Cardiac septum (tissue), 1 donor: ENCODE measurements at places on chromosomes 12 and 14.

- no peak for DNase-seq
These were observed 171.0 kb upstream of the FOXN3 start for GRCh38 chr14:89588016-89588415.

GRCh38 chr12:27179400-27180214, 64.5 kb upstream of the STK38L start:
- DNase-seq, result no peak

- no peak for DNase-seq
These were observed 4.3 kb upstream of the TRAF3 start for GRCh38 chr14:102772781-102773570.

- DNase-seq, result no peak
These were observed 421.7 kb downstream of the VRK1 start for GRCh38 chr14:97218691-97219430.

DNA sequence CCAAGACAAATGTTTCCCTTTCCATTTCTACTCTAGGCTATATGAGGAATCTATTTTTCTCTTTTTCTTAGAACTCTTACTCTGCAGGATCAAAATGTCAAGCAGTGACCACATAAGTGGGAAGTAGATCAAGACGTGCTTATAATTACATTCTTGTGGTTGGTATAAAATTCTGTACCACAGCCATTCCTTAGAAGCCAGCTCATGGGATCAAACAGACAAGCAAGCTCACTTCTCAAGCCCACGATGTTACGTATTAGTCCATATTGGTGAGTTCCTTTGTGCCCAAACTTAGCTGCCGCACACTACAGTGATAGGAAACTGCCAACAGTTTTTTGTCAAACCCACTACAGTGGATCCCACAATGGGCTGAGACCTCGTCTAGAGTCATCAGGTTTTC, 53.4 kb downstream of the IFNG start:
- DNase-seq, result no peak

- no peak for DNase-seq
These were observed 11.4 kb downstream of the ATP23 start for GRCh38 chr12:57952766-57953165.

- DNase-seq, result no peak
These were observed 73.4 kb downstream of the SPTB start for GRCh38 chr14:64806202-64806861.

GRCh38 chr14:99079061-99079727, 192.8 kb downstream of the BCL11B start:
- DNase-seq, result no peak

- DNase-seq, result no peak
These were observed 6.7 kb downstream of the PAPOLA start for GRCh38 chr14:96508900-96509299.

GRCh38 chr14:21309238-21309636, 29.4 kb downstream of the RPGRIP1 start:
- DNase-seq, result no peak

- DNase-seq, result no peak
These were observed 90.4 kb upstream of the SFSWAP start for GRCh38 chr12:131620520-131620919.

DNA sequence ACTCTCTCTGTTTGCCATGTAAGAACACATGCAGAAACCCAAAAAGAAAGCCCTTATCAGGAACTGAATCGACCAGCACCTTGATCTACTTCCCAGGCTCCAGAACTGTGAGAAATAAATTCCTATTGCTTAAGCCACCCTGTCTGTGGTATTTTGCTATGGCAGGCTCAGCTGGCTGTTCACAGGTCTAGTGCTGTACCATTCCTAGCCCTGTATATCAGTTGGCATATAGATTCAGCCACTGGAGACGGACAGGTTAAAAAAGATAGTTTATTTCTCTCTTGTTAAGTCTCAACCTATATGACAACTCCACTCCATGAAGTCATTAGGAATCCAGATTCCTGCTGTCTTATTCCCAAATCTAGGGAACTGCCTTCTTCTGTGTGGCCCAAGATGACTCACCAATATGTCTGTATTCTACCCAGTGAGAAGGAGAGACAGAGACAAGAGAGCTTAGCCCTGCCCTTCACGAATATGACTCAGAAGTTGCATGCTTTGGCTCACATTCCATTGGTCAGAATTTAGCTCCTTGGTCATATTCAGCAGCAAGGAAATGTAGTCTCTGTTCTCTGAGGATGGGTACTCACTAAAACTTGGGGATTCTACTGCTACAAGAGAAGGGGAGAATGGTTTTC, 57.0 kb downstream of the PLEKHG7 start:
- DNase-seq, result no peak

DNA sequence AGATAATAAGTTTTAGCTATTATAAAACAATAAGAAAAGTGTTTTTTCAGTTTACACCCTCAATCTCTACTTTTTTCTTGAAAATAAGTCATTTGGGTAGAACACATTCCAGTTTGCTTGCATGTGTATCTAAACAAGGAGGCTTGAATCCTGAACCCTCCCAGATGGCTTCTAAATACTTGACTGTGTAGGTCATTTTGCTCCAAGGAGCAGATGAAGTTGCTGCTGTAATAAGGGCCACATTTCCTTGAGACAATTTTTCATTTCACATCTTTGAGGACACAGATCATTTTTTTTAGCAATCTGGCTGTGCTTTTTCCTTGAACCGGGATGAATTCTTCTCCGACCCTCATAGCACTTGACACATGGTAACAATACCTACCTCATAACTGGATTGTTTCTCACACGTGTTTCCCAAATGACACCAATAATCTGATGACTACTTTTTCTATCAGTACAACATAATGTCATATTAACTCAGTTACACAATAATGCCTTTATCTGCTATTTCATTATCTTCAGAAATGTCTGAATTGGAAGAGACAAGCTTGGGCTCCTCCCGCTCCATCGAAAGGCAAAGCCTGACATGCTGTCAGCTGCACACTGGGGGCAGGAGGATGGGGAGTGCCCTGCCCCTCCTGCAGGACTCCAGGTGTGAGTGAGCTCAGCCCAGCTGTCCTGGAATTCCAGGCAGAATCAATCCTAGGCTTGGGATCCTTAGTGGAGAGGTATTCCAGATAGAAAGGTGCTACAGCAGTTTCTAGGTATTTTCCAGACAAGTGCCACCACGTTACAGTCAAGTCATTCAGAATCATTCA, 30.9 kb downstream of the GPHB5 start:
- no peak for DNase-seq

DNA sequence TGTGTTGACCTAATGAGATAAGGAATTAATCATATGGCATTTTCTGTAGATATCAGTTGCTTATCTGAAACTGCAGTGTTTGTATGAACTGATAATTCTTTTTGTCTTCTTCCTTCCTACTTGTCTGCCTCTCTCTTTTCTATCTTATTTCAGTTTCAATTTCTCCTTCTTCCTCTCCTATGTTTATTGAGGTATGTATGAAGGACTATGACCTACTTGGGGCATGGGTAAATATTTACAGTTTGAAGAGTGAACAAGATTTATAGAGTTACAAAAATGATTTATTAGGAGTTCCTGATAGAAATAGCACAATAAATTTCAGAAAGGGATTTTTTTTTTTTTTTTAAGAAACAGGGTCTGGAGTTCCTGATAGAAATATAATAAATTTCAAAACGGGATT, 88.7 kb upstream of the MUCL1 start:
- no peak for DNase-seq

DNA sequence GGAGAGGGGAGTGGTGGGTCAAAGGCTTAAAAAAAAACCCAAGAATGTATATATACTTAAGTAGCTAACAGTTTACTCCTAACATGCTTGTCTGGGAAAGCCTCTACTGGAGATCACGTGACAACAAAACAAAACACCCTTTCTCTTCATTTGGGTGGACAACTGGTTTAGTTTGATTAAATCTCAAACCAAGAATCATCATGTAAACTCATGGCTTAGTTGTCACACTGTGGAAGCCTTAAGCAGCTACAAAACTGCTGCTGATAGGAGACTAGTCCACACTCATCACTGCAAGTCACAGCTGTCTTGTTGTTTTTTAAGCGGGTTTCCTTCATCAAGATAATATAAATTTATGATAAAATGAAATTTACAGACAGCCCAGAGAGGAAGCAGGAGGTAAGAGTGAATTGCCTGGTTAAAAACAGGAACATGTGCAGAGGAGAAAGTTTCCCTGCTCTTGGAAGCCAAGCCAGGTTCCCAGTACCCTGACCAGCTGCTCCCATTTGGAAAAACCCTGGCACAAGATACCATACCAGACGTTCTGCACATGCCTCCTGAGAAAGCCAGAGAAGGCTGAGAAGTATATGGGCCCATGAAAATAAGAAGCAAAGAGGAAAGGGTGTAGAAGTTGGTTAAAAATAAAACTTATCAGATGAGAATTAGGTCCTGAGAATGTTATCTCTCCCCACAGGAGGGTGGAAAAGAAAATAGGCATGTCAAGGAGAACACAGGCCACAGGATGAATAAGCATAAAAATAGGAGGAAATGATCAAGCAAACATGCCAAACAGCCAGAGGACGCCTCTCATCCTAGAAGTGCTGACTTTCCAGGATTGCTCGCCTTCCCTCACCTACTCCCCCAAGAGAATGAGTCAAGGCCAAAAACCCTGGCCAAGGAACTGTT, 34.0 kb downstream of the EGLN3 start:
- DNase-seq, result no peak

DNA sequence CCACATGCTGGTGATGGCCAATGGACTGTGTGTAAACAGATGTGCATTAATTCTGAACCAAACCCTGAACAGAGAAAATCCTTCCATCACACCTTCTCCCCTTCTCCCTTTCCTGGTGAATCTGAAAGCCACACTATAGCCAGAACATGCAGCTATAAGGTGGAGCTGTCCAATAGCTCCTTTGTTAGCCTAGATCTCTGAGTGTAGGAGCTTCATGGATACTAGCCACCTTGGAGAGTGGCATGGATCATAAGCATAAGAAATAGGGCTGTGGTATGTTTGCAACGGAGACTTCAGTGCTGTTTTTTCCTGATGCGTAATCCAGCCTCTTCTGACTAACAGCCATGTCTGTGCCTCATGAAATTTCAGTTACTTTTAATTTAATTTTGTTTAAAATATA, 364.5 kb downstream of the BTG1 start:
- no peak for DNase-seq

- no peak for DNase-seq
These were observed 17.1 kb upstream of the YBX3 start for GRCh38 chr12:10740182-10740581.

GRCh38 chr14:100747021-100747586, 20.4 kb downstream of the DLK1 start:
- no peak for DNase-seq

- no peak for DNase-seq
These were observed 1.9 kb downstream of the PPP1R3E start for GRCh38 chr14:23300687-23301223.

- DNase-seq, result no peak
These were observed 83.8 kb downstream of the EEA1 start for GRCh38 chr12:92845329-92845728.

DNA sequence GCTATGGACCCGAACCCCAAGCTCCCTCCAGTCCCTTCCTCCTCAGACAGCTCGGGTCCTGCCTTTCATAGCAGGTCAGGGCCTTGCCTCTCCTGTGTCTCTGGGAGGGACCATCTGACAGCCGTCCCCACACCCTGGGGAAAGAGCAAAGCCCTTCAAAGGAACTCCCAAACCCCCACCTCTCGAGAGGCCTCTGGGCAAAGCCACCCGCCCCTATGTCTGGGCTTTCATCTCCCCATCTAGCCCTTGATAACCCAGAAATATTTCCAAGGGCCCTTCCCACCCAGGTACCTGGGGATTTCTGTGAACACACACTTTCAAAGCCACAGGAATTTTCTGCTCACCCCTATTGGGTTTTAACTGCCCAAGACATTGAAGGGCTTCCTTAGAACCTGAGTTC, 32.1 kb downstream of the SNRNP35 start:
- DNase-seq, result no peak

GRCh38 chr12:131097202-131098177, 143.8 kb downstream of the ADGRD1 start:
- DNase-seq, result peak; percentile 79

- no peak for DNase-seq
These were observed 169.3 kb downstream of the KTN1 start for GRCh38 chr14:55749201-55749812.

GRCh38 chr12:132145334-132145733, 1.1 kb downstream of the NOC4L start:
- DNase-seq, result no peak

DNA sequence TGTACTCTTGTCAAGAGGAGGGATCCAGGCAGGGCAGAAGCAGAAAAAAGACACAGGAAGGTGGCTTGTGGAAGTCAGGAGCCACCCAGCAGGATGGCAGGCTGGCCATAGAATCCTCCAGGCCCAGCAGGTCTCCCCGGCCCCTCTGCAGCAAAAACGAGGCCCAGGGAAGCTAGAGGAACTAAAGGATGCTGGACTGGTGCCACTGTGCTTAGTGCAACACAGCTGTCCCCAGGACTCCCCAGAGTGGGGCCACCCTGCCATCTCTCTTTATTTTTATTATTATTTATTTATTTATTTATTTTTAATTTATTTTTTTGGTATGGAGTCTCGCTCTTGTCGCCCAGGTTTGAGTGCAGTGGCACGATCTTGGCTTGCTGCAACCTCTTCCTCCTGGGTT, 54.1 kb downstream of the PITPNM2 start:
- DNase-seq, result no peak

- no peak for DNase-seq
These were observed 62.8 kb downstream of the HRK start for GRCh38 chr12:116818341-116818856.

DNA sequence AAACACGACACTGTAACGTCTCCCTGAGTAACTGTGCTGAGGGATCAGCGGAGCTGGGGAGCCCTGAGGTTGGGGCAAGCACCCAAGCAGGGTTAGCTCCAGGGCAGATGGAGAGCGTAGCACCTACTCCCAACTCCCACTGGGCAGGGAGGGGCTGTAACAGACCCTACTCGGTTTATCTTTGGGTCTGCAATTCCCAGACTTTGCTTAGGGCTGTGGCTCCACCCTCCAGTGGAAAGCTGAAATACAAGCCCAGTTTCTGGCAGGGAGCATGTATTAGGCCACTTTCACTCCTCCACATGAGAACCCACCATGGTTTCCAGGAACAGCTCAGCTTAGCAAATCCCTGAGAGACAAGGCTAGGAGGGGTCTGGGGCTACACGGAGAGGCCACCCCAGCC, 17.3 kb upstream of the TC2N start:
- no peak for DNase-seq

GRCh38 chr12:57530396-57531142, 7.9 kb downstream of the MBD6 start:
- DNase-seq, result no peak

- DNase-seq, result no peak
These were observed 44.2 kb downstream of the ATP2B1 start for GRCh38 chr12:89664441-89664840.

DNA sequence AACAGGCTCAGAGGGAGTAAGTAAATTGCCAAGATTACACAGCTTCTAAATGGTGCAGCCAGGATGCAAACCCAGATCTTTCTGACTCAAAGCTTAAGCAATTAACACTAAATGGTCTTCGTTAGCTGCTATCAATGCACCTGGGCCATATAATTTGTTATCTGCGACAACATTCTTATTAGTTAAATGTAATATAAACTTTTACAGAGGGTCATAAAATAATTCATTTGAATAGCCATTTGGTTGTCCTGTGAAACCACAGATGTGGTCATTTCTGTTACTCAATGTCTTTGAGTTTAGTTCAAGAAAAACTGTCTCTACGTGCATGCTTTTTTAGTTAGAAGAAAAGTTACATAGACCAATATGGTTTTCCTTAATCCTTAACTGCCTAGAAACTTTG, 22.1 kb upstream of the NAP1L1 start:
- no peak for DNase-seq
